Fibroblast of lung (primary cell): ENCODE measurements at places on chromosomes 16 and 17. TPM values are rescaled to one million over a fixed set of nuclear protein-coding genes. Genes with fewer than 3 reads are reported as not detected.

GRCh38 chr16:86604436-86605193 is 26.3 kb downstream of the FOXL1 start:
- no peak for DNase-seq

GRCh38 chr16:89924297-89924924 is 1.3 kb downstream of the TUBB3 start:
- DNase-seq = peak; percentile 36

GRCh38 chr17:826778-827177 is 44.6 kb downstream of the MRM3 start:
- no peak for DNase-seq

GRCh38 chr16:26644912-26645543 is 421.7 kb upstream of the C16orf82 start:
- no peak for DNase-seq

DNA sequence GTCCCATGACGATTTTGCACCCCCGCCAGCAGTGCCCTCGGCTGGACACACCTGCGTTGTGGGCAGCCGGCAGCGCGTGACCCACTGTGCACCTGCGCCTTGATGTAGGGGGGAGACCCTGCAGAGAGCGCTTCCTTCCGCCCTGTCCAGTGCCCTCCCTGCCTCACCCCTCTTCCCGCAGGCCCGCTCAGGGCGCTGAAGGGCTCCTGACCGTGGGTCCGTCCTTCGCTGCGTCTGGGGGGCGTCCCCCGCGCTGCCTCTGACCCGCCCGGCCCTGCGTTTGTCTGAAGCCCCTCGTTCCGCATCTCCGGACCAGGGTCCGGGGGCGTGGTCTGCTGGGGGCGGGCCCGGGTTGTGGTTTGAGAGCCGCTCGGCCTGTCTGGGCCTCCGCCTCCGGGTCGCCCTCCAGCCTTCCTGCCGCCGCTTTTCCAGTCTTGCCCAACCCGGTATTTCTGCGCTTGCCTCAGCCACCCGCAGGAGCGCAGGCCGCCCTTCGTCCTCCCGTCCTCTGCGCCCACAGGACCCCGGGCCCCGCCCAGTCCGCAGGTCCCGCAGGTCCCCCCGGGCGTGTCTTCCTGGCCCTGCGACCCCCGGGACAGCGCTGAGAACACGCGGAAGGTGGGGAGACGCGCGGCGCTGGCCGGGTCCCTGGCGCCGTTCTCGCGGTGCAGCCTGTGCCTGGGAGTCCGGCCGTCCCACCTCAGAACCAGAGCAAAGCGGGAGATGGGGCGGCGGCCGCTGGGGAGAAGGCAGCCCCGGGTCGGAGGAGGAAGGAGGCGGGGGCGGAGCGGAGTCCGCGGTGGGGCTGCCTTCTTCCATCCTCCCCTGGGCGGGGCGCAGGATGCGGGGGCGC is 4.0 kb upstream of the IL17C start:
- peak; percentile 50 for DNase-seq

GRCh38 chr17:75487351-75488070 is 27.8 kb downstream of the CASKIN2 start:
- DNase-seq = no peak

DNA sequence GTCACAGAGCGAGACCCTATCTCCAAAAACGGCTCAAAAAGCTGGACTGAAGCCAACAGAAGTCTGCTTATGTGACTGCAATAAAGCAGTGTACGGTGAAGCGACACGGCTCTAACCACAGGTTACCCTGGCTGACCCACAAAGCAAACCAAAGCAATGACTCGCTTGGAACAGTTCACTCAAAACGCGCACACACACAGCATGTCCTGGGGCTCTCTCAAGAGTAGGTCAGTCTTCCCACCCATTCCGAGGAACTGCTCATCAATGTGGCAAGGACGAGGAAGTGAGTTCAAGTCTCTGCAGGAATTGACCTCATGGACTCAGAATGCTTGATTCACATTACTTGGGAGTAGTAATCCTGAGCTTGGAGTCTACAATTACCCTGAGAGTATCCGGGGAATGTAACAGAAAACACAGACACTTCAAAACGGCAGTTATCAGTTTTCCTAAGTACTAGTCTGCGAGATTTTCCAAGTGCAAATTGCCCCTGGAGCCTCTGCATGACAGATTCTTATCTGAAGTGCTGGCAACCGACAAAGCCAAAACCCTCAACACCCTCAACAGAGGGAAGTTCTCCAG is 25.4 kb downstream of the PELP1 start:
- peak; percentile 66 for DNase-seq

DNA sequence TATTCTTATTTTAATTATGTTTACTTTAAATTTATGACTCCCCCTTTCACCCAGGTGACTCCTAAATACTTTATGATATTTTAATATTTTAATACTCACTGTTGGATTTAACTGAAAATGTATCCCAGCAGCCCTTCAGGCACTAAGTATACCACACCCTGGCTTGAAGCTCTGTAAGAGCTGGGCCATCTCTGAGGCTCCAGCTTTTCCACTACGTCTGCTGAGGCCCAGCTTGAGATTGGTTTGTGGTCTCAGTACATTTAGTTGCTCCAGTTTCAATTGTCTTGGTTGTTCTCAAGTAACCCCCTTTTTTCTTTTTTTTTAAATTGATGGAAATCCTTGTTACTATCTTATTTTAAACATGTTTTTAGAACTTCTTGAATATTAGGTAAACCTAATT is 27.0 kb upstream of the CAPNS2 start:
- no peak for DNase-seq

DNA sequence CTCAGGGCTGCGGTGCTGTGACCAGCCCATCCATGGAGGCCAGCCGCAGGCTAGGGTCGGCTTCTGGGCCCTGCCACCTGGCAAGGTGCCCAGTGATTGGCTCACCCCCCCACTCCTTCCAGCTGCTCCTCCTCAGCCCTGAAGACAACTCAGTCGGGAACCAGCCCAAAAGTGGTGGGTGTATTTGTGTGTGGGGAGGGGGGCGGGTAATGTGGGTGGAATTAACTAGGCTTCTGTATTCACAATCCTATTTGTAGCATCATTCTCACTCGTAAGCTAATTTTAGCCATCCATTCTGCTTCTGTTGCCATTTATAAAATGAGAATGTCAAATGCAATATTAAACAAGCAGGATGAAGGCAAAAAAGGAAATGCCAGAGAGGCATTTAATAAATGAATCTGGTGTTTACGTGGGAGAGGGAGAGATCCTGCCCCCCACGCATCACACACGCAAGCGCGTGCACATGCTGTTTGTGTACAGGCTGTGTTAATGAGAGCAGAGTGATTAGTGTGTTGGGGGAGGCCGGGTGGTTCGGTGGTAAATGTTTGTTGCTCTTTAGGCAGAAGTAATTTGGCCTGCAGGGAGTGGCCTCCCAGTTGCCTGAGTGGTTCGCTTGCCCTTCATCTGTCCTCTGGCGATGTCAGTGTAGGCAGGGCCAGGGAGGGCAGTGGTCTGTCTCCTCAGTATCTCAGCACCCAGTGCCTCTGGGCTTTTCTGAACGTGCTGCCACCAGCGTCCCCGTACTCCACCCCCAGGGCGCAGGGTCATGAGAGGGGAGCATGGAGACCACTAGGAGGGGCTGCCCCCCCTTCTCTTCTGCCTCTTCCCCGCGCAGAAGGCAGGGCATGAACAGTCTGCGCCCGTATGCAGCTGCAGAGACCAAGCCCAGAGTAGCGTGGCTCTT is 140.1 kb downstream of the CCDC182 start:
- DNase-seq = peak; percentile 55

GRCh38 chr17:2436316-2436905 is 35.6 kb upstream of the MNT start:
- DNase-seq = no peak

DNA sequence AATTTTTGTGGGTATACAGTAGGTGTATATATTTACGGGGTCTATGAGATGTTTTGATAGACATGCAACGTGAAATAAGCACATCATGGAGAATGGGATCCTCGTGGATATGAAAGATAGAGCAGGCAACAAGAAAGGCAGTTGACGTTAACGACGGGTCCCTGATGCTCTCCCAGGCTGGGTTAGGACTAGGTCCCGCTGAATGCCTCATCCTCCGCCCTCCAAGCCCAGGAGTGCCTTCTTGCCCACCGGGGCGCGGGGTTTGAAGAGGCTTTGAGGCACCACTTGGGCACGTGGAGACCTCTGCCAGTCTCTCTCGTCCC is 9.5 kb upstream of the ZFP90 start:
- DNase-seq = no peak

- DNase-seq = no peak
Observed at GRCh38 chr17:81499601-81499970, 13.0 kb downstream of the ACTG1 start.

DNA sequence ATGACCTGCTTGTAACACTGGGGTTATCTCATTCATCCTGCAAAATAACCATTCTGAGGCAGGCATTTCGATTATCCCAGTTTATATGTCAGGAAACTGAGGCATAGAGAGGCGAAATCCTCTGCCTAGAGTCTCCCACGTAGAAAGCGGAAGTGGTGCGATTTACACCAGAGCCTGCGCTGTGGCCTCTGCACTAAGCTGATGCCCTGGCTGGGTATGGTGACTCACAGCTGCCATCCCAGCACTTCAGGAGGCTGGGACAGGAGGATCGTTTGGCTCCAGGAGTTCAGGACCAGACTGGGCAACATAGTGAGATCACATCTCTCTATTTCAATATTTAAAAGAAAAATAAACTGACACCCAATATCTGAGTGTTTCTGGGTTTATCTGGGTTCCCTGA is 59.3 kb upstream of the BCO1 start:
- DNase-seq = no peak

GRCh38 chr17:45958307-45958706 is 40.7 kb upstream of the STH start:
- no peak for DNase-seq

DNA sequence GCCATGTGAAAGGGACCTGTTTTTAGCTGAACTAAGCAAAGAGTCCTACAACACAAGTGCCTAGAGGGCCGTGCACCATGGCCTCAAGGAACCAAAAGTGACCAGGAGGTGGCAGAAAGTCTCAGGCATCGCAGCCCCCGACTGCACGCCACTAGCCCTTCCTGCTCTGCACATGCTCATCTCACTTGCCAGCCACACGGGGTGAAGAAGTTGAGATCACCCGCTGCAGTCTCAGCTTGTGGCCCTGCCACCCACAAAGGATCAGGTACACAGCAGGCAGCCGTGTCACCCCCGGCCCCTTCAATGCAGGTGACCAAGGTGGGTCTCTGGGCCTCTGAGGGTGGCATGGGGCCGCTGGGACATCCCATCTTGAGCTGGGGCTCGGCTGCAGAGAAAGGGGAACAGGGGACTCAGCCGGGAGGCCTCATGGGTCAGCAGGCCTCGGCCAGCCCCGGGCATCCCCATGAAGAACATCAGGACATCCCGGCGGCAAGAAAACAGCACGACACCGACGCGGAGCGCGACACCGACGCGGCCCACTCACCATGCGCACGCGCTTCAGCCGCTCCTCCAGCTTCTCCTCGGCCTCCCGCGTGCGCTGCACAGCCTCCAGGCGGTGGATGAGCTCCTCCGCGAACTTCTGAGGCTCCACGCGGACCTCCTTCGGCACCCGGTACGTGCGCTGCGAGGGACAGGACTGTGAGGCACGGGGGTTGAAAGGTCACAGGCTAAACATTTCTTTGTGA is 21.0 kb downstream of the PDIA2 start:
- peak; percentile 12 for DNase-seq

DNA sequence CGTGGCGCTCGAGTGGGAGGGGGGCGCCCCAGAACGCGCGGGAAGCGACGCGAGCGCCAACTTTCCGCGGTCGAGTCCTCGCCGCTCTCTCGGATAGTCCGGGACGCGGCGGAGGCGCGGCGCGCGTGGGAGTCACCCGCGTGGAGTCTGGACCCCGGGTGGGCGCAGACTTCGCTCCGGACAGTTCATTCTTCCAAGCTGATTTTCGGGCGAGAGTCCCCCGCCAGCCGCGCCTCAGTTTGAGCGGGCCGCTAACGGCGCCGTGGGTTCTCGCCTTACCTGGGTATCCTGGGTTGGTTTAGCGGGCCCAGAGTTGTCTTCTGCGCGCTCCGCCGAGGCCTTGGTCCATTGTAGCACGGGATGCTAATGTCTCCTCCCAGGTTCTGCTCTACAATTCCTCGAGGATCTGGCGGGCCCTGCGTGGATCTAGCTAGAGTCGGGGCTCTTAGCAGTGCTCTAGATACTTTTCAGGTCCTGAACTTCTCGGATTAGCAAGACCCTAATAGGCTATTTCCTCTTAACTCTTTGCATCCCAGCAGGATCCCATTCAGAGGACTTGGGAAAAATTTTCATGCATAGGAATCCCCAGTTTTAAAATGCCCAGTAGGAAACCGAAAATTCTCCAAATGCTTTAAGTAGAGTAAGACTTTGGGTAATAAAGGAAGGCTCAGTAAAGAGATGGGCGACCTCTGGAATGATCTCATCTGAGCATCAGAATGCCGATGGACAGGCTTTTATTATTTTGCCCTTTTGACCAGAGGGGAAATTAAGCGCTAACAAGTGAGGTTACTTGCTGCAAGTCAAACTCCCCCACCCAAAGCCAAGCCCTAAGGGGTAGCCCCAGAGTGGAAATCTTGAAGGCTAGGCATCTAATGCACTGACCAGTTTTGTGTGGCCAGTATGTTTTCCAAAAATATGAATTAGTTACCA is 537 bp upstream of the GJC1 start:
- DNase-seq = peak; percentile 32

DNA sequence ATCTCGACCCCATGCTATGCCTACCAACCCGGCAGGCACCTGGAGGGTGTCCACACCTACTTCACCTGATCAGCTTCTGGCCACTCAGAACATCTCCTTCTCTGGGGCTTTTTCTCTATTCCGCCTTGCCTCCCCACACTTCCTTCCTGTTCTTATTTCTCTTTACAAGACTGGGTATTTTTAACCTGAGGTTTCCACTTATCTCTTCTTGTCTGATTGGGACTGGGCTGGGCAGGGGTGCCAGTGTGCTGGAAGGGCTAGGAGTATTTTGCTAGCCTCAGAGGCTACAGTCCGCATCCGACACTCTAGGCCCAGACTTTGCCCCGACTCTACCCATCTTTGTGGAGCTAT is 26.2 kb upstream of the ZNF652 start:
- no peak for DNase-seq

DNA sequence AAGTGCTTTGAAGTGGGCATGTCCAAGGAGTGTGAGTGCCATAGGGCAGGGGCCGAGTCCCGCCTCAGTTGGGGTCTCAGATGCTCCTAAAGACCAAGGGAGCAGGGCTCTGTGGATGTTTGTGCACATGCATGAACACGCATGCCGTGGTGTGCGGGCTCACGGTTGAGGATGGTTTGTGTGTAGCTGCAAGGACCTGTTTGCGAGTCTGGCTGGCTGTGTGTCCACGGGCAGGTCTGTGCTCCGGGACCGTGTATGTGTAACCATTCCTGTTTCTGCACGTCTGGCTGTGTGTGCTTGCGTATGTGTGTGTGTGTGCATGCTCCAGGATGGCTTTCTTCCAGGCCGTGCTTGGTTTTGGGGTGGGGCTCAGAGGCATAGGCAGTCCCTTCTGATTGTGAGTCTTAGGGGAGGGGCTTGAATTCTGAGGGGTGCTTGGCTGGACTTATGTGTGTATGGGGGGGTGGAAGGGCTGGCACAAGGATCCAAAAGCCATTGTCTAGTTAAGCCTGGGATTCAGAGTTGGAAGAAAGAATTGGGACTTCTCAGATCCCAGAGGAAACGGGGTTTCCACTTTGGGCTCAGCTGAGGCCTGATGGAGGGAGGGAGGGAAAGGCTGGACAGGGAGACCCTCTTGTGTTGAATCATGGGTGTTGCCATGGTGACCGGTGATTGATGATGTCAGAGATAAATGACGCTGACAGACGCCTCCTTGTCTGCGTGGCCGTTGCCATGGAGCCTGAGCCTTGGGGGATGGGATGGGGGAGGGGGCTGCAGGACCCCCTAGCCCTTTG is 14.4 kb downstream of the GJD3 start:
- DNase-seq = peak; percentile 72

GRCh38 chr17:70447588-70447987 is 278.3 kb downstream of the KCNJ2 start:
- no peak for DNase-seq

The SHISA6 gene
- total RNA-seq = not detected in 2 replicates

The TP53TG3B gene
- total RNA-seq = not detected in 2 replicates

The TRIM72 gene
- total RNA-seq = under 0.01 TPM in 1 of 2 replicates, not detected in the other

The BAIAP3 gene
- 0.26 and 0.83 TPM in 2 replicates for total RNA-seq

The TMEM100 gene
- 1.7 and 2.6 TPM in 2 replicates for total RNA-seq
